Stimulated activated CD4-positive, alpha-beta T cell treated with anti-CD3 and anti-CD28 coated beads, Interleukin-4, amount 100 ng/mL, for 4 hours (primary cell): ENCODE measurements at places on chromosomes 12 and 14.

DNA sequence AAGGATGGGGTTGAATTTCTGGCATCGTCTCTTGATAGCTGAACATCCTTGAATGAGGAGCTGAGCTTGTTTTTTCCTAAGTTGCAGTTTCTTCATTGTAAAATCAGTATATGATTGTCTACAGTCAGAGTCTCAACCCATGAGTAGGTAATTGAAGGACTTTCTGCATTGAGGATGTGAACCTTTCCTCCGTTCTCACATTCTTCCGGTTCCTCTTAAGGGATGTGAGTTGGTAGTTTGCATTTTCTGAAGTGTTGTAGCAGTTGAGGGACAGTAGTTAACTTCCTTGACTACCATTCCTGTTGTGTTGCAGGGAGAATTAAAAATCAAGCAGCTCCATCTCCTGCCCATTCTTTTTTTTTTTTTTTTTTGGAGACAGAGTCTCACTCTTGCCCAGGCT lies 19.1 kb downstream of the TPCN1 start:
- DNase-seq = no peak

DNA sequence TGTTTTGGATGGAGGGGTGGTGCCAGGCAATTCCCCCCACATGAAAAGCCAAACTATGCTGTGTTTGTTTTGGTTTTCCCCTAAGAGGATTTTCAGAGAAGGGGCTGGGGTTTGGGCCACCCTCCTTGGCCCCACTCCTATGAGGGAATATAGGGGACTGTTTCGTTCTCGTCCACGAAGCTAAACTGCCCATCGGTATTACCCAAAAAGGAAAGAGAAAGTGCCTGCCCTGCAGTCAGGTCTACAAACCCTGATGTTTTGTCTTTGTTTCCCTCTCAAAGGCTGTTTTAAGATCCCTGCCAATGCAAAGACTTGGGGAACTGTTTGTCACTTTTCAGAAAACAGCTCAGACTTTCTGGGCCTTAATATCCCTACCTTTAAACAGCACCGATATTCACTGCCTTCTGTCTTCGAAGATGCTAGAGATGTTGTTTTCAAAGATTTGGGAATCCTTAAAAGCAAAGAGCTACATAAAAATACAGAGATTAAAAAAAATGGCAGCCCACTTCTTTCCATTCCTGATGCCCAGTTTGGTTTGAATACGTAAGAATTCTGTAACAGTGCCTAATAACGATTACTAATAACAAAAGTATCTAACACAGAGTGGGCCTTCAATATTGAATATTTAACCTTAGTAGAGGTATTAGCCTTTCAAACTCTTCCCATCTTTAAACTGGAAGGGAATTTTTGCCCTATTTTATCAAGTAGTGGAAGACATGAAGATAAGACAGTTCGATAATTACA lies 518.4 kb downstream of the MED13L start:
- no peak for DNase-seq

GRCh38 chr12:53124352-53124723 lies 21.1 kb downstream of the SOAT2 start:
- no peak for DNase-seq

GRCh38 chr12:66196806-66197205 lies 7.8 kb downstream of the IRAK3 start:
- DNase-seq = no peak

DNA sequence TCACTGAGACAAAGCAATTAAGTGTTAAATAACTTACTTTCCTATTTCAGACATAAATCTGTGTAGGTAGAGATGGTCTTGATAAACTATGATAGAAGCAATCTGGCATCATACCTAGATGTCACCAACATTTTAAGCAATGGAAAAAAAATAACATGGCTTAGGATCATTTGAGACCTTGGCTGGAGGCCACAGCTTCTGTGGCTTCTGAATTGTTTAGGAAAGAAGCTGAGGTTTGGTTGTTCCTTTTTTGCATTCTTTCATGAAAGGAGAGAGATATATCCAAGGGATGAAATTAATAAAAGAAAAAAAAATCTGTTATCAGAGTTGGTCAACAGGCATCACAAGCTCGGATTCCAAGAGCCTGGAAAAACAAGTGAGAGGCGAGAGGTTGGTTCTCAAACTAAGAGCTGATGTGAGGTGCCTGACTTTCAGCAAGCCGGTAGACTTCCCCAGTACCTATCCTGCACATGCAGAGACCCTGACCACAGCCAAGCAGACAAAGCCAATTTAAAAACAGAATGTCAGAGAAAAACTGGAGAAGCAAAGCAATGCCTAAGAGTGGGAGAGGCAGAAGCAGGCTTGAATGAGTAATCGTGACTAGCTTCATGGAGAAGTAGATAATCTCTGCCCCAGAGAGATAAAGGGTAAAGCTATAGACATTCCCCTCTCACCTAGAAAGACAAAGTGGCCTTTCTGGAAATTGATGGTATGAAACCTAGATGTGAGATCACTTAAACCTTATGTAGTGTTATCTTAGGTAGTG lies 43.4 kb upstream of the ST8SIA1 start:
- no peak for DNase-seq

GRCh38 chr12:67111182-67111581 lies 158.0 kb upstream of the CAND1 start:
- no peak for DNase-seq

GRCh38 chr12:28963554-28963953 lies 185.5 kb upstream of the FAR2 start:
- DNase-seq = no peak

- no peak for DNase-seq
Observed at GRCh38 chr12:127810041-127810440, 456.9 kb upstream of the TMEM132C start.
